ENCODE measurements at places on chromosomes 11 and 22. TPM values are rescaled to one million over a fixed set of nuclear protein-coding genes. Genes with fewer than 3 reads are reported as not detected.

Gene OR8G1
- total RNA-seq, result not detected

Gene ALG8
- total RNA-seq, result 23.6 TPM

Gene LBHD1
- total RNA-seq, result 3.6 TPM

Gene PKNOX2
- total RNA-seq, result 7.7 TPM

Gene HORMAD2
- total RNA-seq, result not detected

Gene TOP3B
- total RNA-seq, result 37.2 TPM

Gene RGL4
- 1.4 TPM for total RNA-seq

Gene GAB4
- not detected for total RNA-seq

Gene TPBGL
- total RNA-seq, result 0.30 TPM

Gene LIPT2
- 1.8 TPM for total RNA-seq

Gene MMP12
- 1.4 TPM for total RNA-seq

Gene KCNK4
- not detected for total RNA-seq

Gene EMID1
- 1.2 TPM for total RNA-seq

Gene KCTD17
- 27.5 TPM for total RNA-seq

Gene KCNE3
- 12.5 TPM for total RNA-seq

Gene MYRF
- 1.1 TPM for total RNA-seq

Gene CHRNA10
- total RNA-seq, result 1.0 TPM

Gene SCN3B
- 0.16 TPM for total RNA-seq

Gene RASD2
- total RNA-seq, result 29.8 TPM

Gene UCP2
- total RNA-seq, result 27.4 TPM

Gene LRP5
- total RNA-seq, result 103 TPM

Gene MDK
- 23.4 TPM for total RNA-seq

Gene DERL3
- 3.9 TPM for total RNA-seq

Gene GSTT2B
- 7.7 TPM for total RNA-seq

Gene A4GALT
- 72.3 TPM for total RNA-seq

Gene SPA17
- total RNA-seq, result 2.7 TPM

Gene MFNG
- total RNA-seq, result 35.4 TPM

Gene SLC37A2
- total RNA-seq, result 11.8 TPM

Gene TSPAN18
- total RNA-seq, result 44.9 TPM

Gene E2F8
- 0.29 TPM for total RNA-seq

Gene POU2AF2
- not detected for total RNA-seq

Gene OR8D1
- not detected for total RNA-seq

Gene ADAMTS8
- total RNA-seq, result 64.9 TPM

Gene SYT12
- 5.5 TPM for total RNA-seq

Gene PHOX2A
- not detected for total RNA-seq

Gene VPS11
- 28.0 TPM for total RNA-seq

Gene CHST1
- 15.2 TPM for total RNA-seq

Gene RIN1
- total RNA-seq, result 9.1 TPM

Gene DDX6
- 128 TPM for total RNA-seq

Gene OR2AG1
- total RNA-seq, result not detected

Gene TUBA8
- total RNA-seq, result 3.1 TPM

Gene APLNR
- total RNA-seq, result 17.8 TPM
